Thoracic aorta (tissue), 2 donors: ENCODE measurements at places on chromosomes 6 and 20. TPM values are rescaled to one million over a fixed set of nuclear protein-coding genes. Genes with fewer than 3 reads are reported as not detected.

The CPNE5 gene
- total RNA-seq: 1.6 TPM

- DNase-seq: no peak
These were observed 30.8 kb downstream of the KDM1B start for GRCh38 chr6:18186033-18186432.

- DNase-seq: peak; percentile 31
These were observed 72.6 kb upstream of the DUSP22 start for GRCh38 chr6:219641-220198.

- no peak for DNase-seq
These were observed 754 bp downstream of the TNF start for GRCh38 chr6:31575952-31576685.
